H7 (cell line): ENCODE measurements at places on chromosomes 6 and 20. TPM values are rescaled to one million over a fixed set of nuclear protein-coding genes. Genes with fewer than 3 reads are reported as not detected.
A peak's percentile ranks its signal among the peaks of the same experiment; 100 is the strongest.

The MTHFD1L gene
- 42.9 and 46.0 TPM in 2 replicates for total RNA-seq

The TOMM6 gene
- 81.3 and 84.2 TPM in 2 replicates for total RNA-seq

The OR2J3 gene
- total RNA-seq, result not detected in 2 replicates

The EDN1 gene
- total RNA-seq, result 0.76 and 1.6 TPM in 2 replicates

The BMP7 gene
- 43.9 and 58.4 TPM in 2 replicates for total RNA-seq

The HSF2 gene
- total RNA-seq, result 31.6 and 40.5 TPM in 2 replicates

The UNC5CL gene
- total RNA-seq, result 4.2 and 4.3 TPM in 2 replicates

The NMBR gene
- not detected in 2 replicates for total RNA-seq

The KHDRBS2 gene
- 3.7 and 6.3 TPM in 2 replicates for total RNA-seq

The SLC12A5 gene
- 1.3 and 4.3 TPM in 2 replicates for total RNA-seq

- DNase-seq, result no peak
Measured at GRCh38 chr20:23363257-23363649, 1.3 kb downstream of the GZF1 start.

GRCh38 chr20:41137614-41138474 is 501 bp downstream of the PLCG1 start:
- peak; percentile 98 for DNase-seq

GRCh38 chr6:63964366-63964765 is 328.8 kb downstream of the PHF3 start:
- peak; percentile 14 for DNase-seq

GRCh38 chr6:126367849-126368248 is 27.9 kb downstream of the CENPW start:
- no peak for DNase-seq

DNA sequence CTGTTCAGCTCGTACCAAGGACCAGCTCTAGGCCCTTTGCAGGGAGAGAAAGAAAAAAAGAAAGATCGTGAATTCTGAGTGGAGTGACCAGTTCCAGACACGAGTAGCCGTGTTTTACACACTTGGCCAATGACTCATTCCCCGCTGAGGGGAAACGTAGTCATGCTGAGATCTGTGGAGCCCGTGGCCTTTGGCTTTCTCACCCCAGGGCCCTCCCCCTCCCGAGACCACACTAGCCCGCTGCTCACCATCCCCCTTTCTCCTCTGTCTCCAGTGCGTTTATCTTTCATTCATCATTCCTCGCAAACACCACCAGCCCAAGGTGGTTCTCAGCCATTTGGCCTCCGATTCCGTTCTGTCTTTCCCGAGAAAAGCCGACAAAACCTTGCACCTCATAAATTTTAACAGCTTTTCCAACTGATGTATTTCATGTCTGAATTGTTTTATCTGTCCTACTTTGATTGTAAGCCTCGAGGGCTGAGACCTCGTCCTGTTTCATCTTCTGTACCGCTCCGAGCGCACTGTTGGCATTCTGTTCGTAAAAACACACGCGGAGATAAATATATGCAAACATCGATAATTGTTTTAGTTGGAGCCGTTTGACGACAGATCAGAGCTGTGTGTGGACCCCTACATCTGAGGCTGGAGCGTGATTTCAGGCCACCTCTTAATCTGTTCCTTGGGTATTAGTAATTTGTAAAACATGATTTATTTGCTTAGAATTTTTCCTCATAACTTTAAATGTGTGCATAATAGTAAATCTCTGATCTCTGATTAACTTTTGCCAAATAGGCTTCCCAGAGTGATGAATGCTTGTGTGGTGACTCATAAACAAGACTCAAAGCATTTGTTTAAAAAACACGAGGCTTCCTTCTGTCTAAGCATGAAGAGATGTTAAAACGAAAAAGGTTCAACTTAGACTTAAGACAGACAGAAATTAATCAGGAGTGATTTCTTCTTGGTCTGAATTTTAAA is 336.6 kb downstream of the CDH4 start:
- DNase-seq, result peak; percentile 72

- no peak for DNase-seq
Measured at GRCh38 chr6:115854866-115855665, 205.6 kb downstream of the FRK start.

- no peak for DNase-seq
Measured at GRCh38 chr6:14148471-14148870, 30.9 kb downstream of the CD83 start.

DNA sequence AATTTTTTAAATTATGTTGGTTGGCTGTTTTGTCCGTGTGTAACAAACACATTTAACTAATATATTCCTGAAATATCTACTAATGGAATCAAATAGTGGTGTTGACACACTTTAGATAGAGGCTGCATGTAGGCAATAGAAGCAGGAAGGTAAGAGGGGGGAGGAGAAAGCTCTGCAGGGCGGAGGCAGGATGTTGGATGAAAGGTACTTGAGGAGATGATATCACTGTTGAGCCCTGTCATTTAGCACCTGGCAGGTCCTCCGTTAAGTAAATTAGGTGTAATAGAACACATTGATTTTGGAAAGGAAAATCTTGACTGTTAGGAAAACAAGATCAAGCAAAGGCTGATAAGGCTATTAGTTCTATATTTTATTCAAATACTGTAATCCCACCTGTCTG is 618.7 kb downstream of the PKHD1 start:
- DNase-seq, result no peak

DNA sequence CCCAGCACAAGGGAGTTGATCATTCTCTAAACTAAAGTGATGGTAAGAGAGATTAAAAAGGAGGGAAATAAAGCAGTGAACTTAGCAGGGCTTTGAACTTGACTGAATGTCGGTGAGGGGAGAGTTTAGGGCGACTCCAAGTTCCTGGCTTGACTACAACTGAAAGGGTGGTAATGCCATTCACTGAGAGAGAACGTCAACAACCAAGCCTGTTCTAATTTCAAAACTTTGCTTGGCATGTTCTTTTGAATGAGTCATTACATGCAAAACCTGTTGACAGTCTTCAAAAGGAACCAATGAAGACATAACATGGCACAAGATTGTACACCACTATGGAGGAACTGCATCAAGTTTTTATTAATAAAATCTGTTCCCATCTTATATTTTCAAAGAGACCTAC is 10.3 kb upstream of the MYB start:
- DNase-seq, result no peak

DNA sequence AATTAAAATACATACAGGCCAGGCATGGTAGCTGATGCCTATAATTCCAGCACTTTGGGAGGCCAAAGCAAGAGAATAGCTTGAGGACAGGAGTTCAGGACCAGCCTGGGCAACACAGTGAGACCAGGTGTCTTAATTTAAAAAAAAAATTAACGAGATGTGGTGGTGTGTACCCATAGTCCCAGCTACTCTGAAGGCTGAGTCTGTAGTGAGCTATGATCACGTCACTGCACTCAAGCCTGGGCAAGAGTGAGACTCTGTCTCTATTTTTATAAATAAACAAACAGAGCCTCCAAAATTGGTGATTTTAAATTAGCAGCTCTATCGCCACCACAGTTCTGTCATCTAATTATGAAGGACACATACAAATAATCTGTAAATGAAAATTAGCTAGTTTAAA is 37.9 kb downstream of the ABHD12 start:
- no peak for DNase-seq

DNA sequence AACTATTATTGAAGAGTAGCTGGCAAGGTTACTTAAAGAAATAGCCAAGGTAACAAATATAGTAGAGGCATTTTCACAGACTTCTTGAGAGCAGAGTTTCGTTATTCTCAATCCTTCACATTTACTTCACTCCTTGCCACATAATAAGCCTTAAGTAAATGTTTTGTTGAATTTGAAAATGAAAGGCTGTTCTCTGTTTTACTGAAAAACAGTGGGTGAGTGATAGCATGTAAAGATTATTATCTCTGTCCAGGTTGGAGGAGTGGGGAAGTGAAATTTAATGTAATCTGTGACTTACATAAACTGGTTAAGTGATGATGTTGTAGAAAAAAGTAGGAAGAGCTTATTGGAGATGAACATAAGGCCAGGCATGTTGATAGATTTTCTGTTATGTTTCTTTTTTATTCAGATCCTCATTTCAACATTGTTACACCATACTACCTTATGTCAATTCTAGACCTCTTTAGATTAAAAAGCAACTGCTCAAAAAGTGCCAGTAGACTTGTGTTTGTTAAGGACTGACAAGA is 55.0 kb downstream of the QKI start:
- DNase-seq, result no peak

GRCh38 chr20:44969300-44969894 is 3.1 kb downstream of the STK4 start:
- DNase-seq, result no peak

DNA sequence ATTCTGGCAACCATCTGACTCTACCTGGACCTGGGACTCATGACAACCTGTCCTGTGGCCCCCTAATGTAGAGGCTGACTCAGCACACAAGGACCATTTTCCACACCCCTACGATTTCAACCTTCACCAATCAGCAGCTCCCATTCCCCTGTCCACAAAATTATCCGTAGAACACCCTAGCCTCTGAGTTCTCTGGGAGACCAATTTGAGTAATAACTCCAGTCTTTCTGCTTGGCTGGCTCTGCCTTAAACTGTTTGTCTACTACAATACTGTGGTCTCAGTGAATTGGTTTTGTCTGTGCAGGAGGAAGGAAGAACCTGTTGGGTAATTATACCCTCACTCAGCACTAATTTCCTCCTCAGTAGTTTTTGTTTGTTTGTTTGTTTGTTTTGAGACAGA is 99.3 kb upstream of the MRPS10 start:
- no peak for DNase-seq
